RCC 7860 (cell line): ENCODE measurements at places on chromosomes 5 and 9.

DNA sequence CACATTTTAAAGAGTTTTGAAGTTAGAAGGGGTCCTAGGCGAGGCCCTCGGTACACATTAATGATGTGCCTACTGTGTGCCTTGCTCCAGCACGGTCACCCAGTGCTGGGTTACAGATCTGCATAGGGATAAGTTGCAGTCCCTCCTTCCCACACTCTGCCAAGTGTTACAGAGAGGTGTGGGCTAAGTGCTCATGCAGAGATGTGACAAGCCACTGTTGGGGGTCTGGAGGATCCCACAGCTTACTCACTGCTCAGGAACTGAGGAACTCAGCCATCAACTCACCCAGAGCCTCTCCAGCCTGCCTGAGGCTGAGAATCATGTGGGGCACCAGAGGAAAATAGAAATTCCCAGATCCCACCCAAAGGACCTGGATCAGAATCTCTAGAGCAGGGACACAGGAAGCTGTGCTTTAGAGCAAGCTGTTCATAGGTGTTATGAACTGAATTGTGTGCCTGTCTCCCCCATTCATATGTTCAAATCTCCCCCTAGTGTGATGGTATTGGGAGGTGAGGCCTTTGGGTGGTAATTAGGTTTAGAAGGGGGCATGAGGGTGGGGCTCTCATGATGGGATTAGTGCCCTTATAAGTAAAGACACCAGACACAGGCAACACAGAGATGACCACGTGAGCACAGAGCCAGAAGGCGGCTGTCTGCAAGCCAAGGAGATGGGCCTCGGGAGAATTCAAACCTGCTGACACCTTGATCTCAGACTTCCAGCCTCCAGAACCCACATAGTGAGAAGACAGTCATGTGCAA, 164.1 kb downstream of the HSD17B3 start:
- DNase-seq = no peak

DNA sequence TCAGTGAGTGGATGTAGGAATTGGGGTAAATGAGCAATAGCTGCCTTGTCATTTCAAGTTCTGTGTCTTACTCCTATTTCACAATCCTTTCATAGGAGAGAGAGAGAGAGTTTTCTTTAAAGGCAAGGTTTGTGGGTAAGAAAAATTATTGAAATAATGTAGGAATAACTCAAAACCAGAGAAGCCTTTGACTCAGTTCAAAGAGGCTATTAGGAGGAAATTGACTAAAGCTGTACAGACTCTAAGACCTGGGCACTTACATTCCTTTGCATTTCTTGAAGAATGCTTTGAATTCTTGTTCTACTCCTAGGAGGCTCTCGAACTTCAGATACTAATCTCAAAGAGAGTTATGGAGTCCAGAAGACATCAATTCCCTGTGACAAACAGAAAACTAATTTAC, 257.1 kb downstream of the FBXL7 start:
- DNase-seq = no peak

- no peak for DNase-seq
These were observed 25.7 kb downstream of the TRIO start for GRCh38 chr5:14168793-14169262.

DNA sequence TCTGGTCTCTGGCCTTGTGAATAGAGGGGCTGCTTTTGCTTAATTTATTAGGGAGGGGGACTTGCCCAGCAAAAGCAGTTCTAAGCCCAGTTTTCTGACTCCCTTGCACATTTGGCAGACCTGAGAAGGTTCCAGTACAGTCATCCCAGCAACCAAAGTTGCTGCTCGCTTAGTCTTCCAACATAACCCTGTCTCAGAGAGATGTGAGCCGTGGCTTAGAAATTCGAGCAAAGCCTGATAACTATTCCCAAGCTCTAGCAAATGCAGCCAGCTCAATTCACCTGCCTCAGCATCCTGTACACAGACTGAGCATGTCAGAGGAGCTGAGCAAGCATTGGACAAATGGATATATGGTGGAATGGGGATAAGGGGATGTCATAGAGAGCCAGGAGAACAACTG, 401.9 kb downstream of the SPOCK1 start:
- no peak for DNase-seq

DNA sequence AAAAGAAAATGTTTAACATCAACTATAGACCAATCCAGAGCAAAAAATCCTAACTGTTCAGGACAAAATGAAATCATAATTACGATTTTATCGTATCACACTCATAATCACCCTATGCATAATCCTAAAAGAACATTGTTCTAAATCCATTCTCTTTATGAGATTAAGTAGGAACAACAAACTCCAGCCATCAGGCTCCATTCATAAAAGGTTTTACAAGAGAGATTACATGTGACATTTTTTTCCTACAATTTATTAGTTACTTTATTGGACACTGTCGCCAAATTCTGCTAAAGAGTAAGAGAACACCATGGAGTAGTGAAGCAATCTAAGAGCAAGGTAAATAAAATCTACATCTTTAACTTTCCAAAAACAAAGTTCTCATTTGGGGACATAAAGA, 198.0 kb downstream of the BNC2 start:
- DNase-seq = no peak

GRCh38 chr5:173645890-173646574, 29.6 kb upstream of the BOD1 start:
- DNase-seq = no peak

DNA sequence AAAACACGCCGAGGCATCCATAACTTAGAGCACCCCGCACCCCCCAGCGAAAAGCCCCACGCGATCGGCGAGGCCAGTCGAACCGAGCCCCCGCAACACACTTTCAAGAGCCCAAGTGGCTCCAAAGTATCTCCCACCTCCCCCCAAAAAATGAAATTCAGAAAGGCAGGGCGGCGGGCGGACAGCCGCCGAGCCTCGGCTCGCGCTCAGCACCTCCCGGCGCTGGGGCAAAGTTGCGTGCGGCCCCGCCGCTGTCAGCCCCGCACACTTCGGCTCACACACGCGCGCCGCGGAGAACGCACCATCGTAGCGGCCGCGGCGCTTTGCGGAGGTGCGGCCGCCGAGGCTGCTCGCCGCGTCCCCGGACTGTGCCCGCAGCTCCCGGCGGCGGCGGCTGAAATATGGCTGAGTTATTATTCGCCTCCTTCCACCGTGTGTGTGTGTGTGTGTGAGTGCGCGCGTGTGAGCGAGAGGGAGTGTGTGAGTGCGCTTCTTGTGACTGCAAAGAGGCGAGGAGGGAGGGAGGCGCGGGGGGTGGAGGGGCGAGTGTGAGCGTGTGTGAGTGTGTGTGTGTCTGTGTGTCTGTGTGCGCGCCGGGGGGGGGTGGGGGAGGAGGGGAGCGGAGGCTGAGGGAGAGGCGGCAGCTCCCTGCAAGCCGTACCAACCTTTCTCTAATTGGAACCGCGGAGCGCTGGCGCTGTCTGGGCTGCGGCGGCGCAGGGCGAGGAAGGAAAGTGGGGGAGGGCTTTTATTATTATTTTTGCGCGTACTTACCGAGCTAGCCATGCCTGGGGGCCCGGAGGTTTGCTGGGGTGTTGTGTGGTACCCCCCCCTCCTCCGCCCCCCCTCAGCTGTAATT, 599 bp downstream of the MLLT3 start:
- peak; percentile 32 for DNase-seq

GRCh38 chr9:98081477-98082219, 25.1 kb downstream of the NANS start:
- DNase-seq = peak; percentile 74

DNA sequence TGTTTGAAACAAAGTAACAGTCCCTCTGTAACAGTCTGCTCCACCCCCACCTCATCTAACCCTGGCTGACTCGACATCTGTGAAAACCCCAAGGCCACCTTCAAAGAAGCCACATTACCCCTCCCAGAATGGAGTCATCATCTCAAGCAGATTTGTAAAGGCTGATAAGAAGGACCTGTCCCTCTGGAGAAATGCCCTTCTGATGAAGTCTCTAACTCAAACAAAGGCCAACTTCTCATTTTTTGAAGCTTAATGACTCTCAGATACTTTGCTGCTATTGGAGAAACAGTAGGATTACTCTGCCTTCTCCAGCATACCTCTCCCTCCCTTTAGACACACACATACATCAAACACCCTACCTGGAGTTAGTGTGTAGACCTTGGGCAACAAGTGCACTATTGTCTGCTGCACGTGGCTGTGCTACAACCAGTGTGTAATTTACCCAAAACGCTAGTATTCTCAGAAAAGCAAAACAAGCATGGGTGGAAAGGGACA, 5.3 kb upstream of the SUSD1 start:
- peak; percentile 50 for DNase-seq

DNA sequence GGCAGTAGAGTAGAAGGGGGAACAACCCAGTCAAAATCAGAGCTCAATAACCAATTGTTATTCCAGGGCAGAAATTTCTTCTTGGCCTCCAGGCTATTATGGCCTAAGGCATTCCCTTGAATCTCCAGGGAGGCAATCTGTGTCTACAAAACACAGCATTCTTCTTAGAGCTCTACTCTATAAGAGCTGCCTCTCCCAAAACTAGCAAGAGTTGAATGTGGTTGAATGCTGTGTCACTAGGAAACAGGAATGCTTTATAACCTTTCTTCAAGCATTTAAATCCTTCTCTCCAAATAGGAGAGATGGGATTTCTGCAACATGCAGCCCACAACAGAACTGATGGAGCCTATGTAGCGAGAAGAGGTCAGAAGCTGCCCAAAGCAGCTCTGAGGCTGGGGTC, 97.1 kb upstream of the APC start:
- DNase-seq = no peak

GRCh38 chr5:168163966-168164365, 127.5 kb upstream of the WWC1 start:
- DNase-seq = peak; percentile 54

GRCh38 chr9:121499427-121500164, at the start of gene GGTA1:
GGTA1 (minus strand) TSS chr9:121499844; CDS start chr9:121467922, 31,922 bp downstream.
- DNase-seq = no peak
